Fibroblast of skin of back (primary cell): ENCODE measurements at places on chromosomes 16 and 17.

GRCh38 chr16:87700406-87701077, 65.2 kb downstream of the KLHDC4 start:
- no peak for DNase-seq

GRCh38 chr16:27181019-27181790, 22.1 kb upstream of the KDM8 start:
- DNase-seq, result no peak

- DNase-seq, result no peak
Measured at GRCh38 chr17:83156408-83156807, 77.0 kb downstream of the METRNL start.

DNA sequence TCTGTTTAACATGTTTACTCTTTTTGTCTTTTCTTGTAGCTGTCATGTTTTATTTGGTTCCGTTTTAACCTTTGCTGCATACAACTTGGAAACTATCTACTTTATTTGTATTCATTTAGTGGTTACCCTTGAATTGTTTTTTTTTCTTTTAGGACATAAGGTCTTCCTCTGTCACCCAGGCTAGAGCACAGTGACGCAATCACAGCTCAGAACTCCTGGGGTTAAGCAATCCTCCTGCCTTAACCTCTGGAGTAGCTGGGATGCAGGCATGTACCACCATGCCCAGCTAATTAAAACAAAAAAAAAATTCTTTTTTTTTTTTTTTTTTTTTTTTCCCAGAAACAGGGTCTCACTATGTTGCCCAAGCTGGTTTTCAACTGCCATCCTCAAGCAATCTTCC, 29.8 kb upstream of the USP43 start:
- no peak for DNase-seq

DNA sequence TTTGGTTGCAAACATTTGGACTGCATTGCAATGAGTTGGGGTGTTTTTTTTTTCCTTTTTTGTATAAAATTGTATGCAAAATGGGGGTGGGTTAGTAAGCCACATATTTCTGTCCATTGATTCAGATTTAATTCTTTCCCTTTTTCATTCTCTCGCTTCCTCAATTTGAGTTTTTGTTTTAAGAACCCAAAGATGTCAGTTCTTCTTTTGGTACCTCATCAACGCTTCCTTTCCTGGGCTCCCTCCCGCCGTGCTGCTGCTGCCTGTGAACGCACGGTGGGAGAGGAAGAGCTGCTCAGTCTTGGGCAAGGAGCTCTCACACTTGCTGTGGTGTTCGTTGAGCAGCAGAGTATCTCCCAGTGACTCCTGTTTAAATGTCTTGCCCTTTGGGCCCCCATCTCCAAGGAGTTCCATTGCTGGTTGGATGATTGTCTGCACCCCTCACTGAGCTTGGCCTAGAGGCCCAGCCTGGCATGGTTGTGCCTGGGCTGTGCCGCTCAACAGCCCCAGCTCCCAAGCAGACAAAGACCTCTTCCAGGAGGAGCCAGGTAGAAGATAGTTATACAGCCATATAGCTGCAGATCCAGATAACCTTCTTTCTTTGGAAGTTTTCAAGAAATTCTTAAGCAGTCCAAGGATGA, 13.6 kb downstream of the UBFD1 start:
- no peak for DNase-seq
